ENCODE measurements at places on chromosomes 4 and X.

GRCh38 chrX:72532366-72532765 lies 40.3 kb downstream of the HDAC8 start:
- no peak for DNase-seq

GRCh38 chr4:109816082-109816442 lies 500 bp downstream of the GAR1 start:
- DNase-seq: no peak

DNA sequence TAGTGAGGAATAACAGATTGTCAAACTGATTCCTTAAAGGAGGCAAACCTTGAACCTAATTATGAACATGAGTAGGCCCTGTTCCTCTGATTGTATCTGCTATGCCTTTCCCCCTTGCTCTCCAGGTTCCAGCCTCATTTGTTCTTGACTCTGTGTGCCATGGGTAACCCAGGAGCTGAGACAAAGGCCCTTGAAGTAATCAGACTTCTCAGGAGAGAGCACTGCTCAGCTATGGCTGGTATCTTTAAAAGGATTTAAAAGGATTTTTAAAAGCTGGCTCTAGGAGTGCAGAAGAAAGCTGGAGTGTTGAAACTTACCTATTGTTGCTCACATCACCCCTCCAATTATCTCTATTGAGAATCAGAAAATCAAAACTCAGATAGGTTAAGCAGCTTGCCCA lies 1565.5 kb upstream of the AGA start:
- no peak for DNase-seq

GRCh38 chrX:18687856-18688495 lies 16.1 kb upstream of the RS1 start:
- DNase-seq: no peak

GRCh38 chr4:40563401-40563800 lies 66.3 kb downstream of the RBM47 start:
- no peak for DNase-seq

GRCh38 chrX:41265615-41266014 lies 68.3 kb upstream of the DDX3X start:
- DNase-seq: no peak

GRCh38 chr4:113146876-113147358 lies 97.5 kb downstream of the ANK2 start:
- no peak for DNase-seq

- no peak for DNase-seq
Measured at GRCh38 chr4:6910340-6910959, 824 bp downstream of the TBC1D14 start.

- no peak for DNase-seq
Measured at GRCh38 chr4:173418639-173419038, 19.7 kb upstream of the SCRG1 start.

GRCh38 chrX:115322375-115322774 lies 32.9 kb downstream of the LUZP4 start:
- DNase-seq: no peak

- peak; percentile 28 for DNase-seq
Measured at GRCh38 chrX:49754233-49754857, 58.6 kb upstream of the PAGE1 start.

GRCh38 chr4:169070895-169071218 lies 60.8 kb upstream of the CBR4 start:
- peak; percentile 54 for DNase-seq

- no peak for DNase-seq
Measured at GRCh38 chrX:23578079-23578478, 89.2 kb upstream of the PRDX4 start.

DNA sequence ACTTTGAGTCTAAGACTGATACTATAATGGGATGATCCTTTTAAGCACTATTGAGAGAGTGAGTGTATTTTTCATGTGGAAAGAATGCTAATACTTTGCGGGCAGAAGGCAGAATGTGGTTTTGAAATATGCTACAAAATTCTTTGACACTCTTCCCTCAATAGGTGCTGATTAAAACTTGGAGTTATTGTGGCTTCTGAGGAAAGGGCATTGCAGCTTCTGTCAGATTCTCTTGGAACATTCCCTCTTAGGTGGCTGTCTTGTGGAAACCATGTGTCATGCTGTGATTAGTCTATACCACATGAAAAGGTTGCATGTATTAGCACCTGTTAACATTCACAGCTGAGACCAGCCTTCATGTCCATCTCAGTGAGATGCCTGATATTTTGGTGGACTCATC lies 547.0 kb downstream of the STIM2 start:
- DNase-seq: no peak

DNA sequence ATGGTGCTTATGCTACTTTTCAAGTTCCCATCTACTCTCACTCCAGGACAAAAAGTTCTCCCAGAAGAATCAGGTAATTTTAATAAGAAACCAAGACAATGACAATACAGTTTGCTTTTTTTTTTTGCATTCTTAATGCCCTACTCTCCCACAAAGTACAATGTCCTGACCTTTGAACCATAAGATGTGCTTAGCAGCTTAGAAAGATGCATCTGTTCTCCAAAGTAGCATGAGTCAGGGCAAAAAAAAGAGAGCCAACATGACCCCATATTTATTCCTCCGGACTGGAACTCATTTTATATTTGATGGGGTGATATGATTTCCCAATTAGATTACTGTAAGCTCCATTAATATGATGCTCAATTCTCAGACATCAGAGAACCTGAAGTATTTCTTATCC lies 16.5 kb upstream of the PDCL2 start:
- DNase-seq: no peak

DNA sequence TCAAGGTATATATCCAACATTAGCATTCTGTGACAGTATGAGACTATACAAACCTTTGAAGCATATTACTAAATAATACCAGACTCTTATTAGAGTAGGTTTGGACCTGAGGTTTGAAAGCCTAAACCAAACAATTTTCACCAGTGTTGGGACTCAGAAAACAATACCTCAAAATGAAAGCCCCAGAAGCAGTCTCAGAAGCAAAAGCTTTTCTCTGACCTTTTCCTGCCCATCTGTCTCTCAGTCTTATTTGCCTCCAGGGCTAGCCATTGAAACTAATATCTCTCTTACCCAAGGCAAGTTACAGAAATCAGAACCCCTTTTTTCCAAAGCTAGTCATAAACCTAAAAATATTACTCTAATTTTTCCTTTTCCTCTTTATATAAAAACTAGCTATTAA lies 163.3 kb downstream of the PTCHD1 start:
- no peak for DNase-seq

DNA sequence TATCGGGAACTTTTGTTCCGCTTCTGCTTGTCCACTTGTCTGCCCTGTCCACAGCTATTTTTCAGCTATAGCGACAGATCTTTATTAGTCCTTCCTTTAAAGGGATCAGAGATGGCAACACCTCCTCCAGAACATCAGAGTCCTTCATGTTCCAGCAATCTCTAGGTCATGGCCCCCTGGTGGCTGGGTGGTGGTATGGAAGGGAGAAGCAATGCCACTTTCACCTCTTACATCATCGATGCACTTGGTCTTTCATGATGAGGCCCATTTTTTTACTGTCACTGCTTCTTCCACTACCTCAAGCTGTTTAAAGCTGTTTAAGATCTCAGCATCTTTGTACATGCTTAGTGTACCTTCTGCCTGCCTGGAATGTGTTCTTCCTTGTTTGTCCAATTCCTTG lies 106.7 kb downstream of the ARHGAP6 start:
- DNase-seq: no peak

GRCh38 chrX:53288189-53288588 lies 6.8 kb upstream of the IQSEC2 start:
- peak; percentile 23 for DNase-seq

GRCh38 chr4:87962398-87963146 lies 12.9 kb upstream of the SPP1 start:
- no peak for DNase-seq

GRCh38 chrX:45788315-45788714 lies 587.6 kb upstream of the DIPK2B start:
- no peak for DNase-seq

DNA sequence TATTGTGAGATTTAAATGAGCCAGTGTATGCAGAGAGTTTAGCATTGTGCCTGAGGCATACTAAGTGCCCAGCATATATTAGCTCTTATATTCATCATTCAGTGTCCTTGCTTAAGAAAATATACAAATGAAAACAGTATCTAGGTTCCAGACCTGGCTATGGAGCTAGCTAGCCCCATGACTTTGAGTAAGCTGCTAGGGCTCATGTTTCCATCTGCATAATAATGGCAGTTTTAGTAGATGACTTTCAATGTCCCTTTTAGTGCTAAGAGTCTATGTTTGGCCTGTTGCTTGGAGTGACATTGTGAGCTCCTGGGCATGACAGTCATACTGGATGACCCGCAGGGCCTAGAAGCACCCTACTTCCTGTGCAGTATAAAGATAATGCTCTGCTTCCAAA lies 435.3 kb downstream of the ZIC3 start:
- DNase-seq: no peak

GRCh38 chrX:145213504-145213903 lies 33.8 kb upstream of the SPANXN1 start:
- no peak for DNase-seq

- no peak for DNase-seq
Measured at GRCh38 chr4:654871-655463, 19.1 kb downstream of the ATP5ME start.

DNA sequence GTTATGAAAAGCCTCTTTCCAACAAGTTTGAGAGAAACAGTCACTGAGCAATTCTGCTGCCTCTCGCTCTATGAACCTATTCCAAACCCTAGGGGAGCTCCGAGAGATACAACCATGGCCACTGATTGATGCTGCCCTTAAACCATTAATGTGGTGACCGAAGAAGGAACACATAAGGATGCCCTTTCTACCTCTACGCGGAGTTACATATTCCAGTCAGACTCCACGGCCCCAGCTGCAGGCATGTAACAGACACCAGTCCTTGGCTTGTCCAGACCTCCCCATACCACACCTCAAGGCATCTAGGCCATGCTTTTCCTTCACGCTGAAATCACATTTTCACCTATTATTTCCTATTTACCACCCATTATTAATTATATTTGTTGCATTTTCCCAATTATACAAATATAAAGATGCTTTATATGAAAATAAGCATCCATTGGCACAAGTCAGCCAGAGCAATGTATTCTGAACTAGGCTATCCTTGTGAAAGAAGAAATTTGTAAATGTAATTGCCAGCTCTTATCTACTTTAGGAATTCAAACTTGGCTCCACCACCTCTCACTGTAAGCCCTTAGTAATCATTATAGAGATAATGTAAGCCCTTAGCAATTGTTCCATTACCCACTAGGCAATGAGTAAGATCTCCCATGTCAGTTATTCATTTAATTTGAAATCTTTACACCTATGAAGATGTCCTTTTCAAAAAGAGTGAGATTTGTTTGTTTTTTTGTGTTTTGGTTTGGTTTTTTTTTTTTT lies 338.4 kb downstream of the NR3C2 start:
- DNase-seq: no peak

DNA sequence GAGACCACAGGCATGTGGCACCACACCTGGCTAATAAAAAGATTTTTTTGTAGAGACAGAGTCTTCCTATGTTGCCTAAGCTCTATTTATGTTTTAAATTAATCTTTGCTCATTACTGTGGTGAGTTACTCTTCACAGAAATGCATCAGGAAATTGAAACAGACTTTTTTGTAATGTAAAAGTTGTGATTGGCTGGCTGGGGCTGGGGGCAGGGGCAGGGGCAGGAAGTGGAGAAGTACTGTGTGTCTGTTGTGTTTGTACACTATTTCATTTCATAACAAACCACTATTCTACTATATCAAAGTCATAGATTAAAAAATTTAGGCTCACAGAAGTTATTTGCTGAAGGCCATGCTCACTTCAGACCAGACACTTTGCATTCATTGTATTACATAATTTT lies 19.1 kb upstream of the ABRAXAS1 start:
- no peak for DNase-seq

- no peak for DNase-seq
Measured at GRCh38 chr4:161704653-161705052, 459.1 kb downstream of the FSTL5 start.

- DNase-seq: no peak
Measured at GRCh38 chr4:5198656-5199541, 147.6 kb downstream of the STK32B start.

DNA sequence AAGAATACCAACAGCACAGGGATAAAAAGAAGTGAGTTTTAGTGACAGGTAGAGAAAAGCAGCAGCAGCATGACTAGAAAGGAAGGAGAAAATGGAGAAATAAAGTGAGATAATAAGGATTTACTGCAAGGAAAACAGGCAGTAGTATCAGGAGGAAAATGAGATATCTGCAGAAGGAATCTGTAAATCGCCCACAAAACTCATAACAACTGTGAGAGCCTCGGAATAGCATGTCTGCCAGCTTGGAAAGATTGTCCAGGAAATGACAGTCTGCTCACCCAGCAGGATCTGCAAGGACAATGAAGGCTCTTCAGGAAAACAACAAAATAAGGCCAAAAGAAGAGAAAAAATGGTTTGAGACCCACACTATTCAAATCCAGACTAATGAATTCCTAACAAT lies 47.4 kb downstream of the CXXC4 start:
- DNase-seq: no peak

GRCh38 chr4:5156682-5157081 lies 105.4 kb downstream of the STK32B start:
- DNase-seq: no peak

- DNase-seq: peak; percentile 56
Measured at GRCh38 chrX:118459494-118459893, 36.1 kb upstream of the DOCK11 start.

- no peak for DNase-seq
Measured at GRCh38 chr4:8762951-8763735, 108.5 kb downstream of the HMX1 start.

DNA sequence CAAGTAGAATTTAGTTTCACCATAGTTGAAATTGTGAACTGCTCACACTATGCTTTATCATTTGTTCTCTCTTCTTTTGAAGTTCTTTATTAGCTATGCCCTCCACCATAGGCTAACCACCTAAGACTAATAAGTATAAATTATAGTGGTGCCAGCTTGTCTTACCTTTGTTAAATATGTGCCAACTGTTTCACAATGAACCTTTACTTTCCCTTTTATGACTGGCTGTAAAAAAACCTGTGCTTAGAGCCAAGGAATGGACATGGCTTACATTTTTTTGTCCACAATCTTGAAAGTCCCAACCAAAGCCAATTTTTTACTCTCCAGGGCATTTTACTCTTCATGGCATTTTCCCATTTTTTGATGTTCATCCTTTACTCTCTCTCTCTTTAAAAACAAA lies 123.5 kb upstream of the LEF1 start:
- no peak for DNase-seq
